ENCODE measurements at places on chromosomes 16 and 17.

GRCh38 chr17:28643983-28644786 lies 773 bp downstream of the BLTP2 start:
- peak; percentile 44 for DNase-seq

GRCh38 chr17:37365589-37365988 lies 10.2 kb upstream of the C17orf78 start:
- DNase-seq = no peak

DNA sequence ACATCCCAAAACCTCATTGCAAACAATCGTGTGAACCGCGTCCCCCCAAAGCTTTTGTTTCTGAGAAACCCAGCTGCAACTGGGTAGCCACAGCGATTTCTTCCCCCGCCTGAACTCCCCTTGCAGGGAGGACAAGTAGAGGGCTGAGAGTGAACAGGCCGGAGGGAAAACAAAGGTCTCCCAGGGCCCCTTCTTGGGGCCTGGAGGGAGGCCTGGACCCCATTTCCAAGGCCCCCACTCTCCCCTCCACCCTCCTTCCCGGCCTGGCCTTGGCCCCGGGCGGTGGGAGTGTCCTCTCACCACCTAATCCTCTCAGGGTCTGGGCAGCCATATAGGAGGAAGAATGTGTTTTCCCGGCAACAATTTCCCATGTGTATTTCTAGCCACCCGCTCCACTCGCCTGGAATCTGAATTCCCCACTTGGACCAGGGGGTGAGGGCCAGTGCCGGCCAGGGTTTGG lies 2.6 kb downstream of the GLIS2 start:
- no peak for DNase-seq

DNA sequence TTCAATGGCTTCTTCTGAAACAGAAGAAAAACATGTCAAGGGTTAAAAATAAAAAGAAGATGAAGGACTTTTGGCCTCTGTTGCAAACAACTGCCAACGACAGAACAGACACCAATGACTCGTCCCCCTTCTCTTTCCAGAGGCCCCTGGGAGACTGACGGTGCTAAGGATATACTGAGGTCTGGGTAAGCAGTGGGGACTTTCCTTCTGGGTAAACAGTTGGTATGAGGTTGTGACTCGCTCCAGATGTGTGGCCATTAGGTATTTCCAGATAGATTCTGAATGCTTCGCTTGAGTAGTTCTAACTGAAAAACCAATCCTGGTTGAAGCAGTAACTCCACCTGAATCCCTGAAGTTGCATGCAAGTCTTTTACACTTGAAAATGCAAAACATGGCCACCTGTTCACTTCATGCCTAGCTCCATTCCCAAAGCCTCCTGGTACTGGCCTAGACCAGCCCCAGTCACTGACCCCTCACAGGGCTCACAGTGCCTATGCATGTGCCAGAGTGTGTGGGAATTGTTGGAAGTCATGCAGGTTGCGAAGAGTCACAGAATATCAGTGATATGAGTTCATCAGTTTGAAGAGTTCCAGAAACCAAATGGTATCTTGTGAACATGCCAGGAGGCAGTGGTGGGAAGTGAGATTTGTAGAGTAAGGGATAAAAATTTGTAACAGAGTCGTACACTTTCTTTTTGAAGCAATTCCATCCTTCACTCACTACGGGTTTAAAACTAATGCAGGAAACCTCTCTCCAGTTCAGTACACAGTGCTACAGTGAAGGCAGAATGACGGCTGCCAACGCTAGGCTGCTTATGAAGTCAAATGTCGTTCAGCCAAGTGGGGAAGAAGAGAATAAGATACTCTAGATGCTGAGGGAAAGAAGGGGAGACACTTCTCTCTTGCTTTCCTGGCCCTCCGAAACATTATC lies 217.8 kb downstream of the ZFHX3 start:
- DNase-seq = no peak

- no peak for DNase-seq
Observed at GRCh38 chr17:49903523-49903922, 55.7 kb upstream of the TAC4 start.

DNA sequence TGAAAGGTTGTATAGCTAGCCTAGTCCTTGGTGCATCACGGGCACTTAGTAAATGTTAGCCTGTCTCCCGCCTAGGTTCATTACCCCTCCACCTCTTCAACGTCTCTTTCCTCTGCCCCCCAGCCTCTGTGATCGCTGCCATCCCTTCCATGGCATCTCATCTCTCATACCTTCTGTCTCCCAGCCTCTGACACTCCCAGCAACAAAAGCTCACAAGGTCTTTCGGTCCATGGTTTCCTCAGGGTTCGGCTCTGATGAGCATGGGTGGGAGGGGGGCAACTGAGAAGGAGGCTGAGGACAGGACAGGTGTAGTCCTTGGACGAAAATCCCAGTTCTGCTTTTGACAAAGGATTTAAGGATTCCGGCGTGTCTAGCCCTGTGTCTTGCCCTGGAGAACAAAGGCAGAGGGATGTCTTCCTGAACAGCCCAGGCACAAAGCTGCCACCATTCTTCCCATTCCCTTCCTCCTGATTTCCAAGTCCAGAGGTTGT lies 16.7 kb downstream of the CCR7 start:
- no peak for DNase-seq

DNA sequence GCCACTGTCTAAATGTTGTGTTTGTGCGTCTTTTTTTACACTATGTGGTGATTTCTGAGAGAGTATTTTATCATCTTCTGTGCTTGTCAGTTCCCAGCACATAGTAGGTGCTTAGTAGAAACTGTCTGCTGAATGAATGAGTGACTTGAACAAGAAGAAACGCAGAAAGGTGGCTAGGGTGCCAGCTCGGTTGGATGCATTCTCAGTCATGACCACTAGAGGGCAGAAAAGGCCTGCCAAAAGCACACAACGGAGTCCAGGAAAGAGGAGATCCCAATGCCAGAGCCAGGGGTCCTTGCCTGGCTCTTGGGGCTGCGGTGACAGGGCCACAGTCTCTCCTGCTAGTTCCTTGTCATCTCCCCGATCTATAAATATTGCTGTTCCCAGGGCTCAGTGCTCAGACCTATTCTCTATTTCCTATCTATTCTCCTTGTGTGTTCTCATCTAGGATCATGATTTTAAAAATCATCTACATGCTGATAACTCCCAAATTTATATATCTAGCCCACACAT lies 57.3 kb upstream of the CCL1 start:
- DNase-seq = peak; percentile 52
